ENCODE measurements at places on chromosomes 7 and 10. TPM values are rescaled to one million over a fixed set of nuclear protein-coding genes. Genes with fewer than 3 reads are reported as not detected.

The ETV1 gene
- total RNA-seq = not detected

The IQUB gene
- total RNA-seq = 0.27 TPM

The VSIR gene
- 61.2 TPM for total RNA-seq

- DNase-seq = no peak
- no peaks in the 10 kb centered on the region for H3K36me3 ChIP-seq
- no peaks in the 10 kb centered on the region for H3K4me1 ChIP-seq
Observed at GRCh38 chr7:135774284-135774683, 25.7 kb upstream of the FAM180A start.

DNA sequence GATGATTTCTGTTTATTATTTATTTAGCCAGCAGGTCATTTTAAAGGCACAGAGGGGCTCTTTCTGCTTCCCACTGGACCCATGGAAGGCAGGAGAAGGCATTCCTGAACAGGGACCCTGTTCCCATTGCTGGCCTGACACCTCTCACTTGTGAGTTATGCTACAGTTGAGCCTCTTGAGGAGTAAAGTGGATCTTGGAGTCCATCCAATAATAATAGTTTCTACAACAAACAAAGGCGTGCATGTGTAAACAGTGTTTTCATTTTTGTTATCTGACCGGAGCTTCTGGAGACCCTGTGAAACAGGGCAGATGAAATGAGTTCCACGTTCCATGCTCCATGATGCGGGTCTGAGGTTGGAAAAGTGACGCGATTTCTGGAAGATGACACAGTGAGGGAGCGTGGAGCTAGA, 127.3 kb upstream of the HABP2 start:
- no peaks in the 10 kb centered on the region for H3K27me3 ChIP-seq
- no peak overlapping the region for H3K4me3 ChIP-seq
- H3K36me3 ChIP-seq = no peaks in the 10 kb centered on the region
- no peak for DNase-seq
- no peak overlapping the region for H3K27ac ChIP-seq

- peak; percentile 17 for DNase-seq
- H3K27ac ChIP-seq = no peak overlapping the region
Observed at GRCh38 chr10:98055841-98056516, 25.6 kb upstream of the CRTAC1 start.

DNA sequence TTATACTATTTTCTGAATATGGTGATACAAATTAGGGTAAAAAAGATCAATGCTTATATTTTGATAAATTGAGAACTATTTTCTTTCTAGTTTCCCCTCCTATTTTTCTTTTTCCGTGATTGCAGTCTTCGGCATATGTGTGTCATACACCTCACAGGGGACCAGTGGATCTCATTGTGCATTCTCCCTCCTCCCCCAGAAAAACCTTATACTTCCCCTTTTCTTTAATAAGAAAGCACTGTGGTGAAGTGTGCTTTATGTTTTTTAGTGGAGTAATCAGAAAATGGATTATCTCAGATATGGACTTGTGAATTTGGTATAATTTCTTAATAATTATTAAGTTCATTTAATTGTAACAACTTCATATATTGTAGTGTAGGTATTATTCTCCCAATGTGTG, 72.8 kb downstream of the BICC1 start:
- no peaks in the 10 kb centered on the region for H3K36me3 ChIP-seq
- H3K27me3 ChIP-seq = no peaks in the 10 kb centered on the region
- H3K4me3 ChIP-seq = no peak overlapping the region

DNA sequence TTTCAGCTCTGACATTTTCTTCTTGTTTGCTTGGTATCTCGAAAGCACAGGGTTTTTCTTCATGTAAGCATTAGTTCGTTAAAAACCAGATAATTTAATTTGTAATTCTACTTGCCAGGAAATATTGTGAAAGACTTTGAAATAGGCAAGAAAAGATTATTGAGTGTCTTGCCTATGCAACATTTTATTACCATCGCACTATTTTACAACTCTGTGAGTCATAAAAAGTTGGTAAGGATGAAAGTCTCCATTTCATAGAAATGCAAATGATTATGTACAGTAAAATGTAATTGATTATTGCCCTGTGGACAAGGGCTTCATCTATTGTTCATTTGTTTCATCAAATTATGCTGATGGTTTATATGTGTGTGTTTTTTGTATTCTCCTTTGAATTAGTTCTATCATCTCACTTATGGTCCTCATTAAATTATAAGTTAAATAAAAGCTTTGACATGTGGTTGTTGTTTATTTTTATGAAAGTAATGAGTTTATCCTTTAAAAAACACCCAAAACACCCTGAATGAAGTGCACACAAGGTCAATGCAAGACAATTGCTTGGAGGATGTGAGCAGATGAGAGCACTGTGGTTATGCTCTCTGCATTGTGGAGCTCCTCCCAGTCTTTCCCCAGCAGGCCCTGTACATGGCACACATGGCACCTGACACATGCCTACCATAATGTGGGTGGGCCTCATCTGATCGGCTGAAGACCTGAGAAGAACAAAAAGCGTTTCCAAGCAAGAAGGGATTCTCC, 230.8 kb downstream of the CXCL12 start:
- H3K4me3 ChIP-seq = no peak overlapping the region
- no peaks in the 10 kb centered on the region for H3K4me1 ChIP-seq
- DNase-seq = no peak
- no peak overlapping the region for H3K27ac ChIP-seq

DNA sequence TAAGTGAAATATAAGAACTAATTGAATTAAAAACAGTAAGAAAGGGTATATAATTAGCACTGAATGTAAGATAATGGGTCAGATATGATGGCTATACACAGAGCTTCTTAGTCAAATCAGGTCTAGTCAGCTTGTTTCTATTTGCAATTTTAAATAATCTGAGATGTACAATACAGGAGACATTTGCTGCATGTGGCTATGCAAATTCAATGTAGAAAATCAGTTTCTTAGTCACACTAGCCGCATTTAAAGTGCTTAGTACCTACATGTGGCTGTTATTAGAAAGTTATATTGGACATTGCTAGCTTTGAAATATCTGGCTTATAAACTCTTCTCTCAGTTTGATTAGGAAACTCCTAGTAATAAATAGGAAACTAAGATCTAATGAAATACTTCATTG, 25.3 kb downstream of the CCDC7 start:
- H3K36me3 ChIP-seq = peaks cover 7% of the 10 kb centered on the region
- H3K4me3 ChIP-seq = no peak overlapping the region
